ENCODE measurements at places on chromosomes 4 and X.

GRCh38 chr4:39814403-39815185 is 116.7 kb downstream of the UBE2K start:
- DNase-seq = no peak

DNA sequence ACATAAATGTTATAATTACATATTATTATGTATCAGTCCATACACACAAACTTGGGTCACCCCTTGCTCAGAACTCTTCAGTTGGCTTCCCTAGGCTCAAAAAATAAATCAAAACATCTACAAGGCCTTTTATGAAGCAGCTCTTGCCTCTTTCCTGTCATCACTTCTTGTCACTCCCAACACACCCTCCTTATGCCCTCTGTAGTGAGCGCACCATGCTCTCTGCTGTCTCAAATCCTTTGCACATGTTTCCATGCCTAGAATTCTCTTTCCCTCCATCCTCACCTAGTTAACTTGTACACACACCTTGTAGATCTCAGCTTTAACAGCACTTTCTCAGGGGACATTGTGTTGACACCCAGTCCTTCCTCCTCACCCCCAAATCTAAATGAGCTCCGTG is 53.0 kb downstream of the ATP8A1 start:
- no peak for DNase-seq

DNA sequence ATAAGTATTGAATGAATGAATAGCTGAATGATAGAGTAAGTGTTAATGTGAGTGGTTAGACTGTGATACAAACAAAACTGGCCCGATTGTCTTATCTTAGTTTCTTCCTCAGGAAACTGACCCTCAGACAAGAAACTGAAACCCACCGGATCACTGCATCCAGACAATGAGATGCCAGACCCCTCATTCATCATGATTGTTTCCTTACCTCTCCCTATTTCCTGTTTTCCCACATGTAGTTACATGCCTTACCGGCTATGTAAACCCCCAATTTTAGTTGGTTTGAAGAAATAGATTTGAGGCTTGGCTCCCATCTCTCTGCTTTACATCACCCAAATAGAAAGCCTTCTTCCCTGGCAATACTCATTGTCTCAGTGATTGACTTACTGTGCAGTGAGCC is 218.9 kb upstream of the PPP1R2C start:
- no peak for DNase-seq

DNA sequence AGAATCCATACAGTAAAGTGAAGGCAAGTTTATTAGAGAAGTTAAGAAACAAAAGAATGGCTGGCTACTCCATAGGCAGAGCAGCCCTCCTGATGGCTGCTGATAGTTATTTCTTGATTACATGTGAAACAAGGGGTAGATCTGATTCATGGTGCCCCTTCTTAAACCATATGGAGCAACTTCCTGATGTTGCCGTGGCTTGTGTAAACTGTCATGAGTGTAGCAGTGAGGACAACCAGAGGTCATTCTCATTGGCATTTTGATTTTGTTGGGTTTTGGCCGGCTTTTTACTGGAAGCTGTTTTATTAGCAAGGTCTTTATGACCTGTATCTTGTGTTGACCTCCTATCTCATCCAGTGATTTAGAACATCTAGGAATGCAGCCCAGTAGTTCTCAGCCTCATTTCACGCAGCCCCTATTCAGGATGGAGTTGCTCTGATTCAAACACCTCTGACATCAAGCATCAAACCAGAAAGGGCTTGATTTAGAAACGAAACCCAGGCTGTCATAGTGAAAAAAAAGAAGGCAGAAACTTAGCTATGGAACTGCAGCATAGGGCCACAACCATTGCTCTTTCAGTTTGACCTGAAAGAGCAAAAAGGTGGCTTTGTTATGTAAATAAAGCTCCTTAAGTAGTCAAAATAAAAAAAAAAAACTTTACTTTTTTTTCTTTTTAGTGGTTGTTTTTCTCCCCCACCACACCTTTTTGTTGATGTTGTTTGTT is 37.8 kb downstream of the SPCS3 start:
- DNase-seq = no peak

DNA sequence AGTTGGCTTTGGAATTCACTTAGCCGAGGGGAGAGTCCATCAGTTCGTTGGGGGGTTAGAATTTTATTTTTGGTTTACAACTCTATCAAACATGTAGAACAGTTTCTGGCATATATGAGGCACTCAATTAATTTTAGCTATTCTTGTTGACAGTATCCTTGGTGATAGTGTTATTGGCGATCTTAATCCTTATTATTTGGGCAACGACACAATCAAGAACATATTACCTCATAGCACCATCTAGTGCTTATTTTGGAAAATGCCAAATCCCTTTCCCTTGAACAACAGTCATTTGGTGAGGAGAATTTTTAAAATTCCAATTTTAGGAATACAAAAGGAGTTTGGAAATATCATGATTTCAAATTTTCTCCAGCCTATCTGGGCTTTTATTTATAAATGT is 17.9 kb upstream of the PGRMC1 start:
- DNase-seq = no peak

- DNase-seq = no peak
Measured at GRCh38 chr4:85543832-85544231, 68.9 kb downstream of the ARHGAP24 start.

DNA sequence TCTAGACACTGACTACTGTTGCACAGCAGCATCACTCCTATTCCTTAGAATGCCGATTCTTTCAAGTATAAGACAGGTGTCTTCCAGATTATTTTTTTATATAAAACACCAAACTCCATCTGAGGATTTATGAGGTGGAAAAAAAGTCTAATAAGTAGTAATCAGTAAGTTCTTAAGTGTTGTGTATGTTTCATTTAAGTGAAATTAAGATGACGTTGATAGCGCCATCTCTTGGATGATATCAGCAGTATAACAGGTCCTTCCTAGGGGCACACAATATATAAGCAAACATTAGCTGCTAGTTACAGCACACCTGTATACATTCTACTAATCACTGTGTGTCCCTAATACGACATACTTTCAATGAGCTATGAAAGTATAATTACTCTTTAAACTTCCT is 99.6 kb upstream of the STS start:
- DNase-seq = no peak

DNA sequence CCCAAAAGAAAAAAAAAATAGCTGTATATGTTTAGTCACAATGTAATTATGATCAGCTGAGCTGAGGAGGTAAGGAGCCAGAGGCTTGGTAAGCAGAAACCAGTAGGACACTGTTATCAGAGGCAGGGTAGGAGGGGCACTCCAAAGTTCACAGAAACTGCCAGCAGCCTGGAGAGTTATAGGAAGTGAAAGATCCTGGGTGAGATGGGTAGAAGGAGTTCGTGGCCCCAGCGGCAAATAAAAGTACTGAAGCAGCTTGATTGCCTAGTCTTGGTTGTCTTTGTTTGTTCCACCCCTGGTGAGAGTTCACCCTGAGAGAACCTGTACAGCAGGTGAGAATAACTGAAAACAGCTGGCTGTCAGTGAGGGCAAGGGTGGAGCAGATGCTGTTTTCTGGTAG is 340.8 kb downstream of the ADGRL3 start:
- no peak for DNase-seq

DNA sequence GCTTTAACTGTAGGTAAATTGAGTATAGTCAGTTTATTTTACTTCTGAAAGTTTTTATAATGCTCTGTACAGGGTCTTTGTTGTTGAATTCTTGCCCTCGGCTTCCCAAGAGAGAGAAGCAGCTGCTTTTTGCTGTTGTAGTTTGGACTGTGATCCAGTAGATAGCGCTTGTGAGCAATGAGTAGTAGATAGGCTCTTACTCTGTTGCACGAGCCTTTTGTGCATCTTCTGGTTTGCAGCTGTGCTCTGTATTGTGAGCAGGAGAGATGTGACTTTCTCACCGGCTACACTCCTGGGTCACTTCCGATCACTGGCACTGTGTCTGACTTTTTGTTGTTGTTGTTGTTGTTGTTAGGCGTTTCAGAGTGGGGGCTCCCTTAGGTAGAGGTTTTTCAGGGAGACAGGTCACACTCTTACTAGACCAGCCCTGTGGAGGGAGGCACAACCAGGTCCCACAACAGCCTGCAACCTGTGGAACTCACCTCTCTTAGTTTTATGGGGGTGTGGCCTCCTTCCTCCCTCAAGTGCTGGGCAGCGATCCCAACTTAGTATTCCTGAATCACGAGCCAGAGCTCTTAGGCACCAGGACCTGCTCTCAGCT is 822.1 kb upstream of the GALNTL6 start:
- DNase-seq = no peak

- no peak for DNase-seq
Measured at GRCh38 chr4:174430576-174430975, 91.7 kb downstream of the HPGD start.

- DNase-seq = no peak
Measured at GRCh38 chr4:84530454-84530853, 31.4 kb upstream of the NKX6-1 start.

GRCh38 chr4:28916585-28916984 is 1803.6 kb upstream of the PCDH7 start:
- no peak for DNase-seq

DNA sequence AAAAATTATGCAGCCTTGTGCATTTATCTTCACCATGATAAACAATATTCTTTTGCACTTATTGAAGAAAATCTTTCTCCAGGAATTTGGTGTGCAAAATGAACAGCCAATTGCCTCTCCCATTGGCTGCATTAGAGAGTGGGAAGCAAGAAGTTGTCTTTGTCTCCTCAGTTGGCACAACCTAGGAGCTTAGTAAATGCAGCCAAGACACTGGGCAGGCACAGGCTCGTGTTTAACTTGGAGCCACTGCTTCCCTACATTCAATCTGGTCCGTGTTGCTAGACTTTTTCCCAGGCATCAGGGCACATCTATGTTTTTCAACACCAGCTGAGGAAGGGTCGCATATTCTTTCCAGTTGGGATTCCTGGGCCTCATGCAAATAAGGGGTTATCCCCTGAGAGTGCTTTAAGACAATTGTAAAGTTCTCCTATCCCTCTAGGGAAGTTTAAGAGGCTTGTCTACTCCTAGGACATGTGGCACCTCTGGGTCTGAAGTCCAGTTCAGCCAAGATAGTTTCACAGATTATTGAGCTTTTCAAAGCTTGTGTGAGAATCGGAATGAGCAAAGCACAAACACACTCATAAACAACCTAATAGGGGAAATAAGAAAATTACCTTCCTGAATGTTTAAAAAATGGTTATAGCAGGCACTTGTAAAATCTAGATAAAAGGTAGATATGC is 31.8 kb upstream of the SRD5A3 start:
- no peak for DNase-seq

- DNase-seq = no peak
Measured at GRCh38 chrX:12767856-12768255, 23.4 kb upstream of the PRPS2 start.

DNA sequence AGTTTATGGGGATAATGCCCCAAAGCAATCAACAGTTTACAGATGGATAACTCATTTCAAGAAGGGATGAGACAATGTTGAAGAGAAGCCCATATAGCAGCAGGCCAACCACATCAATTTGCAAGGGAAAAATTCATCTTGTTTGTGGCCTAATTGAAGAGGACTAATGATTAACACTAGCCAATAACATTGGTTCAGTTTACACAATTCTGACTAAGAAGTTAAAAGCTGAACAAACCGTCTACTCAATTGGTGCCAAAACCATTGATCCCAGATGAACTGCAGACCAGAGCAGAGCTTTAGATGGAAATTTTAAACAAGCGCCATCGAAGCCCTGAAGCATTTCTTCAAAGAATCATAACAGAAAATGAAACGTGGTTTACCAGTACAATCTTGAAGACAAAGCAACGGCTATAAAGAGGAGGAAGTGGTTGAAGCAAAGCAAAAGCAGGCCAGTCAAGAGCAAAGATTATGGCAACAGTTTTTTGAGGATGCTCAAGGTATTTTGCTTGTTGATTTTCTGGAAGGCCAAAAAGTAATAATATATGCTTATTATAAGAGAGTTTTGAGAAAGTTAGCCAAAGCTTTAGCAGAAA is 20.5 kb upstream of the BLTP1 start:
- DNase-seq = no peak

DNA sequence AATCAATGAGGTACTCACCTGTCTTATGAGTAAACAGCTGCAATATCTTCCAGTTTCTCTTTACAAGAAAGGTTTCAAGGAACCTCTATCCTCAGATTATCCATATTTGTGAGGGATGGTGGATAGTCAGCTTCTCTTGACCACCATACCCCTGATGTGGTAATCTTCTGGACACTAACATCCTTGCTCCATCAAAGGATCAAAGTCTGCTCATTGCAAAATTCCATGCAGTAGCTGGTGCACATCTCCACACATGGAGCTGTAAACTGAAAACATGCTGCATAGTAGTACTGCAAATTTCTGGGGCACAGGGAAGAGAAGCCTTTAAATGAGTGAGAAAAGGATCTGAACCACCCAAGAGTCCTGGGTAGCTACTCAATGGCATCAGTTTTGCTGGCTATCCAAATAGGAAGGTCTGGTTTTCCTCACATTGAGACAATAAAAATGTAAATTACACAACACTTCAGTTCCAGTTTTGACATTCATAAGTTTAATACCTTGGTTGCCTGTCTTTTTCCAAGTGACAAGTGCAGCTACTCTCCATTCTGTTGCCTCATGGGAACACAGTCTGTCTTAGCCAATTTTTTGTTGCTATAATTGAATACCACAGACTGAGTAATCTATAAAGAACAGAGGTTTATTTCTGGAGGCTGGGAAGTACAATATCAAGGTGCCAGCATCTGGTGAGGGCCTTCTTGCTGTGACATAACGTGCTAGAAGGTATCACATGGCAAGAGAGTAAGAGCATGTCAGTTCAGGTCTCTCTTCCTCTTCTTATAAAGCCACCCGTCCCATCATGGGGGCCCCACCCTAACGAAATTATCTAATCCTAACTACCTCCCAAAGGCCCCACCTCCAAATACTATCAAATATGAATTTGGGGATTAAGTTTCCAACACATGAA is 34.4 kb upstream of the ARHGEF6 start:
- no peak for DNase-seq

GRCh38 chrX:18676050-18676449 is 4.1 kb upstream of the RS1 start:
- DNase-seq = no peak

- DNase-seq = no peak
Measured at GRCh38 chr4:105951198-105951597, 55.9 kb downstream of the NPNT start.

DNA sequence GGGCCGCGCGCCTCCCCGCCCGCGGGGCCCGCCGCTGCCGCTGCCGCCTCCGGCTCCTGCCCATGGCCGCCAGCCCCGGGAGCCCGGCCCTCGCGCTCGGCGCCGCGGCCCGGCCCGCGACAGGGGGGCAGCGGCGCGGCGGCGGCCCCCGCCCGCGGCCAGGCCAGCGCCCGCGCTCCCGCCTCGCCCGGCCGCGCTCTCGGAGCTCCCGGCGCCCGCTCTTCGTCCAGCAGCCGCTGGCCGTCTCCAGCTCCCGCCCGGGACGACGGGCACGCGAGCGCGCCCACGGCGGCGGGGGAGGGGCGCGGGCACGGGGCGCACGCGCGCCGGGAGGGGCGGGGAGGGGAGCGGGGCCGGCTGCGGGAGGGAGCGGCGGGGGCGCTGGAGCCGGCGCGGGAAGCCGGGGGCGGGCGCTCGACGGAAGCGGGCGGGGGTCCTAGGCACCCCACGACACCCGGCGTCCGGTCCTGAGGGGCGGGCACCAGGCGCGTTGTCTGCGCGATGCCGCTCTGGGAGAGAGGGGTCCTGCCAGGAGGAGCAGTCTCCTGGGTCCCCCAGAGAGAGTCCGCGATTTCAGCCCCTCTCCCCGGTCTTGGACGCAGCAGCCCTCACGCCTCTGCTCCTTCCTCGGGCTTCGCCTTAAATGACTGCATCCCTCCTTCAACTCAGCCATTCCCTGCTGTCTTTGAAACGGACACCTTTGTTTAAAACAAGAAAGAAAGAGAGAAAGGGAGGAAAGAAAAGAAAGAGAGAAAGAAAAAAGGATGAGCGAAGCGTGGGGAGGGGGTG is 490 bp upstream of the PDZD4 start:
- DNase-seq = no peak

GRCh38 chr4:20283039-20283438 is 31.3 kb downstream of the SLIT2 start:
- DNase-seq = no peak

Measured in activated CD8-positive, alpha-beta memory T cell treated with anti-CD3 and anti-CD28 coated beads for 1 hour (primary cell).